Activated T-helper 17 cell treated with anti-CD3 and anti-CD28 coated beads, Interleukin-2, amount 50 U/mL, for 72 hours (primary cell): ENCODE measurements at places on chromosomes 1 and 21. TPM values are rescaled to one million over a fixed set of nuclear protein-coding genes. Genes with fewer than 3 reads are reported as not detected.

The OPTC gene
- not detected for total RNA-seq

DNA sequence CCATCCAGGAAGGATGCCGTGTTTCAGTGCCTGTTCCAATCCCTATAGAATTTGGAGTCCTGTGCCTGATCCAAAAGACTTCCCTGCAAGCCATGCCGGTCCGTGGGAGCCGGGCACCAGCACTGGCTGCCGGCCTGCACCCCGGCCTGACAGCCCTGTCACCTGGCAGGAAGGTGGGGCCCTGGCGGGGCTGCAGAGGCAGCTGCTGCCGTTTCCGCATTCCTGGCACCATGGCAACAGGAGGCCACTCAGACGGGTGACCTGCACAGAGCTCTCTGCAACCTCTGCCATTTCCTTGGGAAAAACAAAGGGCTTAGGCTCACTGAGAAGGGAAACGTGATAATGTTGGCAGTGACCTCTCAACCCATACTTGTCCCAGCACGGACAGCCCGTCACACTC is 63.2 kb upstream of the TMEM51 start:
- no peak for ATAC-seq

The GSTM5 gene
- not detected for total RNA-seq

The CAPN2 gene
- 73.0 TPM for total RNA-seq

The NKAIN1 gene
- not detected for total RNA-seq

GRCh38 chr1:24387636-24388175 is 25.9 kb downstream of the STPG1 start:
- no peak for ATAC-seq

The GDAP2 gene
- total RNA-seq, result 15.5 TPM

DNA sequence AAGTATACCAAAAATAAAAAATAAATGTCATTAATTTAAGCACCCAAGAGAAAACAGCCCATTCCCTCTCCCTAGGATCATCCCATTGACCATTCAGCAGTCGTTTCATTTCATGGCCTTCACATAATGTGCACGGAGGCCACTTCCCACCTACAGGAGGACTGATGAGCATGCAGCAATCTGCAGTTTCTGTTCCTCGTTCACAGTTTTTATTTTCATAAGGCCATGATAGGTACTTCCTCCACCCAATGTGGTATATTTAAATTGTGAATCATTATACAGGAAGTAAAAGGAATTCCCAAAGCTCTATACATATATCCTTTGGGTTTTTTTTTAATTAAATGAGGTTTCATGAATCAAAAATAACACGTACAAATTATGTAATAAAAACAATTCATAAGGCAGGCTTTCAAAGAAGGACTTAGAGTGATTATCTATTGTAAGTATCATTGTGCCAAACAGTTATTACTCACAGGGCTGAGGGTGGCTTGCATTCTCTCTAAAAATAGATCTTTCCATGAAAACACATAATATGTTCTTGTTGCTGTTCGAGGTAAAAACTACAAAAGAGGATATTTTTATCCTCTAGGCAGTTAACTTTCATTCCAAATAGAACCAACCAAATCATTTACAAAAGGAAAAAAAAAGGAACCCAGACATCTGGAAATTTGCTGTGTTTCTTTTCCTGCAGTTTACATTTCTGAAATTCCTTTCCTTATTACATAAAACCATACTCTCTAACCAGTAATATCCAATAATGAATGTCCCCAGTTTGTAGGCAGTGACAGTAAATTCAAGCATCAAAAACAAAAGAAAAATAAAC is 27.5 kb upstream of the SLC44A3 start:
- ATAC-seq, result no peak

- no peak for ATAC-seq
These were observed 6.3 kb downstream of the RXFP4 start for GRCh38 chr1:155947741-155948140.

GRCh38 chr1:112508278-112509004 is at the start of gene WNT2B:
Gene WNT2B, plus strand, starts transcription at chr1:112508965. Its CDS starts 298 bp downstream, at chr1:112509263.
- ATAC-seq, result peak; percentile 71

The MROH7 gene
- total RNA-seq, result 1.2 TPM

The CFHR4 gene
- total RNA-seq, result not detected

GRCh38 chr1:111943846-111944749 is 45.4 kb downstream of the KCND3 start:
- no peak for ATAC-seq

GRCh38 chr1:22121421-22121911 is 21.4 kb downstream of the WNT4 start:
- no peak for ATAC-seq
